ENCODE measurements at places on chromosomes 3 and 15.

DNA sequence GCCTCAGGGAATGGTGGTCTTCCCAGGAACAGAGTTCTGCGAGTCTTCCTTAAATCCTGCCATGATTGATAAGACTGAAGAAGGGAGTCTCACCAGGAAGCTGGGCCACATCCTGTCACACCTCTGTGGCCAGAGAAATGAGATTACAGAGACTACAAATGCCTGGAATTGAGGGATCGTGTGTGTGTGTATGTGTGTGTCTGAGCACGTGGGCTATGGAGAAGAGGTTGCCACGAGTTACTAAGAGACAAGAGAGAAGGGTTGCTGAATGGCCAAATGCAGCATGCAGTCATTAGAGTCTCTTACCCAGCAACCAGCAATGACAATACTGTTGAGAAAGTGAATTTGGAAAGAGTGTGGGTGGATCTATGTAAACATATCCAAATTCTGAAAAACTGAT, 443.1 kb downstream of the MFSD1 start:
- no peak for DNase-seq

- DNase-seq, result no peak
Observed at GRCh38 chr3:87025661-87026645, 35.0 kb upstream of the VGLL3 start.

DNA sequence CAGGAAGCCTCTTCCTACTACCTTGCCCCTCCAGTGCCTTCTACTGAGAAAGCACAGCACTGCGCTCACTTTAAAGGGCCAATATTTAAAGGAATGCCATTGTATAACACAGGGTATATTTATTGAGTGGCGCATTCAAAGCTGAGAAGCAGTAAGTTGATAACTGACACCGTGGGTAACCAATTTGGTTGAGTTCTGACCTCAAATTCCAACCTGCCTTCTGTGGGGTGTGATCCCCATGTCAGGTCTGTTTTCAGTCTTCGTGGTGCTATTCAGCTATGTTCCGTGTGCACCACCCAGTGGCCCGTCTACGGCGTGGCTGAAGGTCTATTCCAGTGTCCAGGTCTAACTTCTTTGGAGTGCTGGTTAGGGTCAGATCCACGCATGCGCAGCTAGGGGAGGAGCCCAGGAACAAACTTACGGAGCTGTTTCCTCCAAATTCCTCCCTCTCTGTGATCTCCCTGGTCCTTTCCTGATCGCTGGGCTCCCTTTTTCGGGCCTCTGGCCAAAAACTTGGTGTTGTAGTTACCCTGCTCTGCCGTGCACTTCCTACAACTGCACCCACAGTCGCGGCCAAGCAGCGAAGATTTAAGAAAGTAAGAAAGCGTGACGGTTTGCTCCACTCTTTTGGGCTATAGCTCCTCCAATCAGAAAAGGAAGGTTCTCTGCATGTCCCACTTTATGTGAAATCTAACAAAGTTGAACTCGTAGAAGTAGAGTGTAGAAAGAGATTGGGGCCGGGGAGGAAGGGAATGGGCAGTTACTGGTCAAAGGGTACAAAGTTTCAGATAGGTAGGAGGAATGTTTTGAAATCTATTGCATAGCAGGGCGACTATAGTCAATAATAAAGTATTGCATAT, 7.7 kb downstream of the LRRC2 start:
- DNase-seq, result peak; percentile 84

- DNase-seq, result no peak
Observed at GRCh38 chr3:15281817-15282216, 50.6 kb downstream of the SH3BP5 start.

DNA sequence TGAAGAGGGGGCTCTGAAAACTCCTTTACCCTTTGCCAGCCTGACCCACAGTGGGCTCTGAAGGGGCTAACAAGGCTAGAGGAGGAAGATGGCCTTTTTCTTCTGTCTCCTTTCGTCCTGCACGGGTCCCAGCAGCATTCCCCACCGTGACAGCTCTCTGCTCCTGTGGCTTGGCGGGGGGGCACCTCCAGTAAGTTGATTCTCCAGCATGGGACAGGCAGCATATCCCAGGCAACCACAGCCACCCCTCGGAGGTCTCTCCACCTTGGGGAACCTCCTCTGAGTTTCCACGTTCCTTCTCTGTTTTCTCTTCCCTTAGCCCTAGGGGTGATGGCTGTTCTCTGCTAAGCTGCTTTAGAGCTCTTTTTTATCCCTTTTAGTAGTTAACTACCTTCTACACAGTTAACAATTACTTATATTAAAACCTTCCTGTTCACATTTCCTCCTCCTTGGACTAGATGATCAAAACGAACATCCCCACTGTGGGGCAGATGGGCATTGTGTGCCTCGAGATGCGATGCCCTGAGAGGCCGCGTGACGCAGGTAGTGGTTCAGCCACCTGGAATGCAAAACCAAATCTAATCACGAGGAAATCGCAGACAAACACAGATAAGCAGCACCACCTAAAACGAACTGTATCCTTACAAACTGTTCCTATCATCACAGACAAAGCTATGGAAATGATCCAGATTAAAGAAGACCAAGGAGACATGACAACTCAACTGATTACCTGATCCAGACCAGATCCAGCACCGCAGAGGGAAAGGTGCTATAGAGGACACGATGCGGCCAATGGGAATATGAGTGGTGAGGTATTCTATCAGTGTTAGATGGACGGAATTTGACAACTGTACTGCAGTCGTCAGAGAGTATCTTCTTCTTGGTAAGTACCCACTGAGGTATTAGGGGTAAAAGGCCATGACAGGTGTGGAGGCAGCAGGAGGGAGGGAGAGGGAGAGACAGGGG, 27.7 kb downstream of the TSPAN3 start:
- DNase-seq, result no peak
